ENCODE measurements at places on chromosomes 5 and 9.

GRCh38 chr9:116370556-116370955, 217.0 kb downstream of the PAPPA start:
- DNase-seq: no peak

DNA sequence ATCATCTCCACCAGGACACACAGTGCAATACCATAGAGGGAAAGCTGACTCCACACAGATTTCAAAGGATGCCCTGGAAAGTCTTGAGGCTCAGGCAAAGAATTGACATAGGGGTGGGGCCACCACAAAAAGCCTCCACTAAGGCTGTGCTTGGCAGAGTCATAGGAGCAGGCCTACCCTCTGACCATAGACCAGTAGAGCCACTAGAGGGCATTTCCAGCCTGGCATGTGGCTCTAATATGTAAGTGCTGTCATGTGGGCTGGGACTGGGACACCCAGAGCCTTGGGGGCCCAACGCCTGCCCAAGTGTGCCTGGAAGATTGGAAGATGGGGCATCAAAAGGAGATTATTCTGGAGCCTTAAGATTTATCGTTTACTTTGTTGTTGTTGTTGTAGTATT, 726.0 kb downstream of the DNAH5 start:
- no peak for DNase-seq

DNA sequence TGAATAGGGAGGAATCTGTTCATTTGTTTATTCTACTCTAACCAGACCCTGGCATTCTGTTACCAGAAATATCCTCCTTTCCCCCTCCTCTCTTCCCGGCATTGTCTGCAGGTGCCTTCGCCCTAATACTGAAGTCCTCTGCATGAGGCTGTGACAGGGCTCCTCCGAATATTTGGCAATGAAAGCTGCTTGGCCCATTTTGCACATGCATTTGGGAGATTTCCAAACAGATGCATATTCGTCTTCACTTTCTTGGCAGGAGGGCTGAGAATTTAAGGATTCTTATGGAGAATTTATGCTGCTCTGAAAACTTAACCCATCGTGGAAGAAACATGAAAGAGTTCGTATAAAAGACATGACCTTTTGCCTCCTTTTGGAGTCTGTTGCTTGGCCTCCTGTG, 484.0 kb downstream of the ZNF608 start:
- no peak for DNase-seq

GRCh38 chr9:121577166-121577565, 74.3 kb upstream of the DAB2IP start:
- DNase-seq: no peak

DNA sequence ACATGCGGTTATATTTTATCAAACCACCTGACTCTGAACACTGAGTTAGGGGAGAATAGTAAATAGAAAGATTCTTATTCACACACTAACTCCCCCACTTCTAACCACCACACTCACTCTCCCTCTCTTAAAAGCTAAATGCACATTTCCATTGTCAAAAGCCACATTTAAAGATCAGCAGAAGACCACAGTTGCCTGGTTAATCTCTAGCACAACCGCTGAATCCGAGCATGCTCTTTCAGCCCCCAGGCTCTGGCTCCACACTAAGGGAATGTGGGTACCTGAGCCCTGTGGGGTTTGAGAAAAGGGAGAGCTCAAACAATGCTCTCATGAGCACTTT, 35.7 kb downstream of the PFDN1 start:
- DNase-seq: no peak

DNA sequence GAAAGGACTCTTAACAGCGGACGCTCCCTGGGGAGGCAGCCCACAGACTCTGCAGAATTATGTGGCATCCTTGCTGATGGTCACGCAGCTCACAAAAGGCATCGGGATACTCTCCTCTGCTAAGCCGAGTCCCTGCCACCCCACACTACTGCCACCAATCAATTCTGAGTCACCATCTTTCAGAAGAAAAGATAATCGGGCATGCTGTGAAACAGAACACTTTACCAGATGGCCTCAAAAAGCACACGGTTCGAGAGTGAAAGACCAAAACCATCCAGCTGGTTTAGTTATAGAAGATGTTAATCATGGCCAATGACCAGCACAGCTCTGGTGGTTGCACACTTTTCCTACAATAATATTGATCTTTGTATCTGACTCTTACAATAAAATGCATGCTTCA, 136.3 kb downstream of the MYO10 start:
- no peak for DNase-seq

DNA sequence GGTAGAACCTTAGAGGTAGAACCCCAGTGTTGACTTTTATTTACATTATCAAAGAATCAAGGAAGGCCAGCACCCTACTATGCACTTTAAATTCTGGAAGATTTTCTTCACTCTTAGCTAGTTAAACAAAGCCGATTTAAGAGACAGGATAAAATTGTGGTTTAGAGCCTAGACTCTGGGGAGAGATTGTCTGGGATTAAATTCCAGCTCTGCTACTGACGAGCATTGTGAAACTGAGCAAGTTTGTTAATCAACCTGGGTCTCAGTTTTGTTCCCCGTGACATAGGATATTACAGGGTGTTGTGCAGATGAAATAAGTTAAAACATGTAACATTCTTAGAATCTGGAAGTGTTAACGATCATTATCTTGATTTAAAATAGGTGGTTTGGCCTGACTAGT, 83.5 kb downstream of the FEM1C start:
- no peak for DNase-seq

GRCh38 chr5:158268286-158268685, 409.3 kb upstream of the CLINT1 start:
- DNase-seq: no peak

GRCh38 chr5:143352691-143353090, 50.8 kb downstream of the NR3C1 start:
- no peak for DNase-seq

DNA sequence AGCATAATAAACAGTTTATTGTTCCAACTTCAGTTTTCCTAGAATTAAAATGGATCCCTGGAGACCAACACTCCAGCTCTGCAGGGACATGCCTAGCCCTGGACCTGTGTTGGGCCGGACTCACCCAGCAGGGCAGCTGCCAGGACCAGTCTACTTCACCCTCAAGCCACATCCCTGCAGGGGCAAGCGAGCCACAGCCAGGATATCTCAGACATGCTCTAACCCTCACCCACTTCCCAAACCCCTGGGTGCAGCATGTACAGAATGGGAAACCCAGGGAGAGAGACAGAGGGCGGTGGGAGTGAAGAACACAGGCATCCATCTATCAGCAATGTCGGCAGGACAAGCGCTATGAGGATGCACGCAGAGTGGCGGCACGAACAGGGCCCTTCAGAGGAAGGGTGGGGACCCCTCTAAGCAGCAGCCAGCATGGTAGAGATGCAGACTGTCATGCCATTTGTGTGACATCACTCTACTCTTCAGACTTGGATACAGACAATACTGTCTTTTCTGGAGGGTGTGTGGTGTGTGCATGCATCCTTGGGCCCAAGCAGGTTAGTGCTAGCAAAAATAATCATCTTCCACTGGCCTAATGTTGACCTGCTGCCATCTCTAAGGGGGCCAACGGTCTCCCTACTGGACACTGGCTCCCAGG, 83.1 kb downstream of the SEMA4D start:
- no peak for DNase-seq

DNA sequence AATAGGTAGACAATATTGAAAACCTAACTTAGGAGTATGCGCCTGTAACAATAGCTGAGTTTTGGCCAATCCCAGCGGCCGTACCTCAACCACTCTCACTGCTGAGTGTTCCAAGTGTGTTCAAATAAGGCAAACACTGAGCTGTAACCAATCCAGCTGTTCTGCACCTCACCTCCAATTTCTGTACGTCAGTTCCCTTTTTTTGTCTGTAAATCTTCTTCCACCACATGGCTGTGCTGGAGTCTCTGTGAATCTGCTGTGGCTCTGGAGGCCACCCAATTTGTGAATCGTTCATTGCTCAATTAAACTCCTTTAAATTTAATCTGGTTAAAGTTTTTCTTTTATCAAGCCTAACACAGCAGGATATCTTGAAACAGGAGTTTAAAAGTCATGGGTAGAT, 116.3 kb downstream of the SLC28A3 start:
- no peak for DNase-seq

GRCh38 chr5:59107692-59108091, 524.8 kb downstream of the RAB3C start:
- no peak for DNase-seq

DNA sequence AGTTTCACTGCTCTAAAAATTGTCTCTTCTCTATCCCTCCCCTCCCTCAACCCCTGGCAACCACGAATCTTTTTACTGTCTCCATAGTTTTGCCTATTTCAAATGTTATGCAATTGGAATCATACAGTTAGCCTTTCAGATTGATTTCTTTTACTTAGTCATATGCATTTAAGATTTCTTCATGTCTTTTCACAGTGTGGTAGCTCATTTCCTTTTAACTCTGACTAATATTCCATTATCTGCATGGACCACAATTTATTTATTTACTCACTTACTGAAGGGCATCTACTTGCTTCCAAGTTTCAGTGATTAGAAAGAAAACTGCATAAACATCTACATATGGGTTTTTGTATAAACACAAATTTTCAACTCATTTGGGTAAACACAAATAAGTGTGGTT, 372.3 kb downstream of the CDH18 start:
- no peak for DNase-seq

DNA sequence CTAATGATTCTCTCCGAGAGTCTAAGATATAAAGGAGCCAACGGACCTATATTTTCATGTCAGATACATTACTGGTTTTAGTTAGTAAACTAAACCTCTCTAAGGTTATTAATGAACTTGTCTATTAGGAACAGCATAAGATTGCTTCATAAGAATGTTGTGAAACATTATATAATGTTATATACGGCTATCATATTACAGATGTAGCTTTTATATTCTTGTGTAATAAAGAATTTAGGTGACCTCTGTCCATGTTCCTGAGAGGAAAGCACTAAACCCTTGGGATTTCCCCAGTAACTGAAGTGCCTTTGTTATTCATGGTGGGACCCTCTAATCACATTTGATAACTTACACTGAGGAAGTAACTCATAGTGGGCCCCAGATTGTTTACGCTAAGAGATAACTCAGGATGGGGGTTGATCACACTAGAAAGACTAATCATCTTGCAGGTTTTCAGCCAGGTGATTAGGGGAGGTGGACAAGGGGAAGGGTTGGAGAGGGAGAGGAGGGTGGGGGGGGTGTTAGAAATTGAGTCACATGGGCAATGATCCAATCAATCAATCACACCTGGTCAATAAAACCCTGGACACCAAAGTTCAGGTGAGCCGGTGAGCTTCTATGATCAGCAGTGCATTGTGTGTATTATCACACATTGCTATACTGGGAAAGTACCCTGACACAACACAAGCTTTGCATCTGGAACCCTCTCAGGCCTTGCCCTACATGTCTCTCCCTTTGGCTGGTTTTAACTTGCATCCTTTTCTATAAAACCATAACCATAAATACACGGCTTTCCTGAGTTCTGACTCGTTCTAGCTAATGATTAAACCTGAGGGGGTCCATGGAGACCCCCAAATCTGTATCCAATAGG, 25.8 kb downstream of the ECPAS start:
- DNase-seq: no peak

- DNase-seq: no peak
Measured at GRCh38 chr5:57441557-57441956, 41.1 kb downstream of the ACTBL2 start.

Data from SHP77 treated with DMSO at 0.1 percent for 48 hours (cell line).